GM06990 (cell line): ENCODE measurements at places on chromosomes 12 and 14.

DNA sequence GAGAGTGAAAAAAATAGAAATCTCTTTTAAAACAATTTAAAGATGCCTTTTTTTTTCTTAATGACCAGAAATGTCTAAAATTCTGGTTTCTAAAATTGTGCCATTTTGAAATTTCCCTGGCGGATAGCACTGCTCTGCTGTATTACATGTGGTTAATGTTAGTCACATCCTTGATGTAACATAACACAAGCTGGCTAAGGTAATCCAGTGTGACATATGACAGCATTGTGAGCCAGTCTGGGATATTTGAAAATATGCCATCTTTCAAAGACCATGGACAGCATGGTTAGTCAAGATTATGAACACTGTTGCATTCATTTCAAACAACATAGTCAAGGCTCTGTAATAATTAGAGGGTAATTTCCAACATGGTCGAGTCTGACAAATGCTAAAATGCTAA lies 133.2 kb downstream of the ALX1 start:
- no peak for DNase-seq

- DNase-seq = peak; percentile 13
These were observed 19.1 kb downstream of the BBOF1 start for GRCh38 chr14:74038020-74038859.

DNA sequence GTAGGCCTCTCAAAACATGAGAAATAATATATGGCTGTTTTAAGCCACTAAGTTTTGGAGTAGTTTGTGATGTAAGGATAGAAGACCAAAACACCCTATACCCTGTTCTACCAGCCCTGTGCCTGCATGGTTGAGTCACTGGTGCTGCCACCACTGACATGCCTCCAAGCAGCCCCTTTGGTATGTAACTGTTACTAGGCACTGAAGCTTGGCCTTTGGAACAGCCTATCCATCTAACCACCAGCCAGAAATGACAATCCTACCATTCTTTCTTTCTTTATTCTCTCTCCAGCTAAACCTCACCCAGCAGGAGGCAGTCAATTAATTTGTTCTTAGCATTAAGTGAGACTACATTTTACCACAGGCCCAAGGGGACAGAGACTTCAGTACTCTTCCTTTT lies 240.3 kb downstream of the MSRB3 start:
- no peak for DNase-seq

DNA sequence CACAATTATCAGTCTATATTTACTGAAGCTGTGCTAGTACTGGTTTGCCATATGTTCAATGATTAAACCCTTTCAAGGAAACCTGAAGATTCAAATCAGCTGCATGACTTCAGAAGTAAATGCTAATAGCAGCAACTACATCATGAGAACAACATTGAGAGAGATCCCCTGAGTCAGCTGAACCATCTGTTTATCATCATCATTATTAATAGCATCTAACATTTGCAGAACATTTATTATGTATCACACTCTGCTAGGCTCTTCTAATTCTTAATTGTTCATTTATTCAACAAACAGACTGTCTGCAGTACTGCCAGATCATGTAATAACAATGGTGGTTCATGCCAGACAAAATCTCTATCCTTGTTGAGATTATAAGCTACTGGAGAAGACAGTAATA lies 157.4 kb downstream of the KLHL28 start:
- DNase-seq = no peak

DNA sequence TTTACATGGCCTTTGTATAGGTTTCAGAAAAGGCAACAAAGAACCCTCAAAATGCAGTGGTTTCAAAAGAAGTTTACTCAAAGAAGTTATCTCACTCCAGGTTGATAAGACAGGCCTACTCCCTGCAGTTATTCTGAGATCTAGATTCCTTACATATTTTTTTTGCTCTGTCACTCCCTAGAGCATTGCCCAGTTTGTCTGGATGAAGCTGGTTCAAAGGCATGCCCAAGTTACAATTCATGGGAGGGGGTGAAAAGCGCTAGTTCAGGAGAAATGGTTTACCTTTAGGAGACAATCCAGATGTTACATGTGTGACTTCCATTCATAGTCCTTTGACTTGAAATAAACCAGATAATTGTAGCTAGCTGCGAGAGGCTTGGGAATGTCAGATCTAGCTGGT lies 115.0 kb downstream of the TPH2 start:
- no peak for DNase-seq

DNA sequence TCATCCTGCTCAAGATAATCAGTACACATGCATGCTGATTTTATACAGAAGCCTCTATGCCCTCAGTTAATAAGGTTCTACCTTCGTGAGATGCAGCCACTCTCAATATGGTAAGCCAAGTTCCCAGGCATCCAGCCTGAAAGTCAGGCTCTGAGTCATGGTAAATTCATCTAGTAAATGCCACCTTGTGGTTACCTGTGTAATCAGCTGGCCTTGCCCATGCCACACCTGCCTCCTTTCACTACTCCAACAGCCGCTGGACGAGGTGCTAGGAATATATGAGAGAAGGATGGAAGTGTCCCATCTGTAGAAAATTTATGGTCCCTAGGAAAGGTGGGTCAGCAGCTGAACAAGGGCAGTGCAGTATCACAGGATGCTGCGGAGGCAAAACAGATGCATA lies 207.3 kb downstream of the SSPN start:
- DNase-seq = no peak

DNA sequence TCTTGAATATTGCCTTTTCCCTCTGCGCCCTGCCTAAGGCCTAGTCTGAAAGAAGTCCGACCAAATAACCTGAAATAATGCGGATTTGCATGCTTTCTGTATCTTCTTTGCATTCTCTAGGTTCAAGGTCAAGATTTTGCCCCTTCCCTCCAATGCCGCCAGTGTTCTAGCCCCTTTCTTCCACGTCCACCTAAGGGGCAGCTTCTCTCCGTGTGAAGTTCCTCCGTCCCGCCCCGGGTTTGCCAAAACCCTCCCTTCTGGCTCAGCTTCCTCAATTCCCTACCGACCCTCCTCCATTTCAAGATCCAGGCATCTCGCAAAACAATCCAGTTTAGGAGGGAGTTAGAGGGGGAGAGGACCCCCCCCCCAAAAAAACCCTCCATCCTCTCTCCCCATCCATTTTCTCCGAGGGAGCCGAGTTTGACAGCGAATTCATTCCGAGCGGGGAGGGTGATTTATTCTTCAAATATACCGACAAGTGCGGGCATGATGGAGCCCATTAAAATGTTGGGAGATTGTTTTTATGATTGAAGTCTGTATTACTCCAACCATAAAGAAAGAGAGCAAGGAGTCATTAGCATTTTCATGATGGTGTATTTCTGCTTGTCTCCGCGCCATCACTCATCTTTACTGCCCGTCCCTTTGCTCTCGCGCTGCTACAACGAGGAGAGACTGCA lies 20.9 kb upstream of the ATP5MC2 start:
- DNase-seq = no peak

DNA sequence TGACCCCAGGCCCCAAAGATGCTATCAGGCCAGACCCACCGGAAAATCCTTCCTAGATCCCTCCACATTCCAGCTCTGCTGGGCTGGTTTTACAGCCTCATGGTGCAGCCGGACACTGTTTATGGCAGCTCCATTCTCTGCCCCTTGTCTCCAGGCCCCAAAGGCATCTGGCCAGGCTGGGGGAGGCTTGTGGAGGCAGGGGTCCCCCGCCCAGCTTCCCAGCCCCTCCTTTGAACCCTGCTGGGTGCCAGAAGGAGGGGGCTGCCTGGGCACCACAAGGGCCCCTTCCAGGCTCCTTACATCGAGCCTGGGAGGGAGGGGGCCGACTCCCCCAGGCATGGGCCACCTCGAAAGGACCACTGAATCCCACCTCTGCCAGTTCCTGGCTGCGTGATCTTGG lies 19.8 kb upstream of the SMUG1 start:
- DNase-seq = no peak

- DNase-seq = peak; percentile 22
These were observed 27.3 kb downstream of the FRS2 start for GRCh38 chr12:69497308-69498026.

GRCh38 chr12:79885911-79886490 lies 48.9 kb downstream of the PPP1R12A start:
- DNase-seq = no peak

- DNase-seq = no peak
These were observed 442.2 kb downstream of the APAF1 start for GRCh38 chr12:99087278-99087677.

- no peak for DNase-seq
These were observed 49.5 kb downstream of the ATP2A2 start for GRCh38 chr12:110330544-110330943.

GRCh38 chr12:120851444-120851843 lies 52.7 kb downstream of the SPPL3 start:
- peak; percentile 47 for DNase-seq

GRCh38 chr14:101599234-101599885 lies 38.1 kb downstream of the DIO3 start:
- DNase-seq = no peak
